Fibroblast of mammary gland (primary cell): ENCODE measurements at places on chromosomes 6 and 20.

DNA sequence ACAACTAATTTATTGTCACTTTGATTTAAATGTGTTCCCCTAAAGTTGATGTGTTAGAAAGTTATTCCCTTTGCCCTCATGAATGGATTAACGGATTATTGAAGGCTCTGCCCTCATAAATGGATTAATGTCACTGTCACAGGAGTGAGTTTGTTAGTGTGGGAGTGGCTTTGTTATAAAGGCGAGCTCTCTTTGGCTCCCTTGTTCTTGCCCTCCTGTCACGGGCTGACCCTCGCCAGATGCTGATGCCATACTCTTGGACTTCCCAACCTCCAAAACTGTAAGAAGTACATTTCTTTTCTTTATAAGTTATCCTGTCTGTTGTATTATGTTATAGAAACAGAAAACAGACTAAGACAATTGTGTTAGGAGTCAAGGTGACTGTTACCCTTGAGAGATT, 22.7 kb upstream of the POPDC3 start:
- DNase-seq: no peak

DNA sequence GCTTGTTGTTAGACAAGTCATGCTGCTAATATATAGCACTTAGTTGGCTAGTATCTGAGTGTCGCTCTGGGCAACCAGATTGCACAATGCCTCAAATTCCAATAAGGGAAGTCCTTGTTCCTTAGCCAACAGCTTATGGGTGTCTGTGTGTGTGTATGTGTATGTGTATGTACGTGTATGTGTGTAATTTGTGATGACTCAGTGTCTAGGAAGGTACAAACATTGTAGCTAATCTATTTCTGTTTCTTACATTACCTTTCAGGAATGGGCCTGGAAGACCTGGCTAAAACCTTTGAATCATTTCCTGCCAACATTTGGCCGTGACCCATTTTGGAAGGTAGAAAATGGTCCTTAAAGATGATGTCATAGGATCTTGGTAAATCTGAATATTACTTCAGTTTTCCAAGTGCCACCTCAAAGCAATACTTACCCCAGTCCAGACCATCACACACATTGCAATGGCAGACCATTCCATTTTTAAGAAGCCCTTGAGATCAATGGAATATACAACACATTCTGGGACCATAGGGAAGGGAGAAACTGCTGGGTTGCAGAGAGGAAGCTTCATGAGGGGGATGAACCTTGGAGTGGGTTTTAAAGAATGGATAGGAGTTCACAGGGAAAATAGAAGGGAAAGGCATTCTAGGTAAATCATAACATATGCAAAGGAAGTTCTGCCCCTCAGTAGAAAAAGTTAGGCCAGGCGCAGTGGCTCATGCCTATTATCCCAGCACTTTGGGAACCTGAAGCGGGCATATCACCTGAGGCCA, 25.1 kb downstream of the NEDD9 start:
- peak; percentile 97 for DNase-seq

GRCh38 chr20:17714597-17714996, 14.8 kb downstream of the BANF2 start:
- no peak for DNase-seq

- no peak for DNase-seq
Observed at GRCh38 chr20:53215166-53215565, 243.0 kb downstream of the TSHZ2 start.

DNA sequence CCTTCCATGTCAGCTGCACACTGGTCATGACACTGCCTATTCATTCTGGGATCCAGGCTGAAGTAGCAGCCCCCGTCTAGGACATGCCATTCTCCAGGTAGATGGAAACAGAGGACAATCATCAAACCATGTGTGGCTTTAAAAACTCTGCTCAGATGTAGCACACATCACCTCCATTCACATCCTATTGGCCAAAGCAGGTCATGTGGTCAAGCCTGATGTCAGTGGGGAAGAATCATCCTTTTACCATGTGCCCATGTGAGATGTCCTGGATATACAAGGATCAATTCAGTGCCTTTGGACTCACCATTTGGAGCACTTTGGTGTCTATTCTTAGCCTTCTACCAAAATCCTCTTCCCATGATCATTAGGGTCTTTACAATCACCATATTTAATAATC, 99.5 kb downstream of the CDC5L start:
- DNase-seq: peak; percentile 21

- DNase-seq: peak; percentile 50
Observed at GRCh38 chr6:16949716-16950115, 152.1 kb upstream of the STMND1 start.

GRCh38 chr20:6654513-6655252, 112.8 kb upstream of the BMP2 start:
- peak; percentile 27 for DNase-seq

DNA sequence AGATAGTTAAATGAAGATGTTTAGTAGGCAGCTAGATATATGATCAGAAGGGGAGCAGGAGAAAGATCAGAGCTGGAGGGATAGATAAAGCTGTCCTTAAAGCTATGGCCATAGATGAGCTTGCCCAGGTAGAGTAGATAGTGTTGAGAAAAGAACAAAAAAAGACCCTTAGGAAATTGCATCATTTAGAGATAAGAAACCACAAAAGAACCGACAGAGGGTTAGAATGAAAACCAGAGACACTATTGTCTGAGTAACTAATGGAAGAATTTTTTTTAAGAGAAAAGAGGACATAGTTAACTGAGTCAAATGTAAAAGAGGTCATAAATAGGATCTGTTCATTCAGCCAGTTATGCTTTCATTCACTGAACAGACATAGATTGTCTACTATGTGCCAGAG, 101.8 kb downstream of the TNFAIP3 start:
- DNase-seq: no peak

- DNase-seq: no peak
Observed at GRCh38 chr6:149327638-149328037, 10.1 kb downstream of the TAB2 start.

GRCh38 chr20:17766226-17766625, 66.5 kb downstream of the BANF2 start:
- DNase-seq: no peak

- DNase-seq: no peak
Observed at GRCh38 chr20:20241976-20242375, 125.9 kb upstream of the INSM1 start.

GRCh38 chr6:20952699-20953474, 418.6 kb downstream of the CDKAL1 start:
- peak; percentile 85 for DNase-seq

GRCh38 chr6:144675231-144675861, 390.2 kb downstream of the UTRN start:
- peak; percentile 31 for DNase-seq

DNA sequence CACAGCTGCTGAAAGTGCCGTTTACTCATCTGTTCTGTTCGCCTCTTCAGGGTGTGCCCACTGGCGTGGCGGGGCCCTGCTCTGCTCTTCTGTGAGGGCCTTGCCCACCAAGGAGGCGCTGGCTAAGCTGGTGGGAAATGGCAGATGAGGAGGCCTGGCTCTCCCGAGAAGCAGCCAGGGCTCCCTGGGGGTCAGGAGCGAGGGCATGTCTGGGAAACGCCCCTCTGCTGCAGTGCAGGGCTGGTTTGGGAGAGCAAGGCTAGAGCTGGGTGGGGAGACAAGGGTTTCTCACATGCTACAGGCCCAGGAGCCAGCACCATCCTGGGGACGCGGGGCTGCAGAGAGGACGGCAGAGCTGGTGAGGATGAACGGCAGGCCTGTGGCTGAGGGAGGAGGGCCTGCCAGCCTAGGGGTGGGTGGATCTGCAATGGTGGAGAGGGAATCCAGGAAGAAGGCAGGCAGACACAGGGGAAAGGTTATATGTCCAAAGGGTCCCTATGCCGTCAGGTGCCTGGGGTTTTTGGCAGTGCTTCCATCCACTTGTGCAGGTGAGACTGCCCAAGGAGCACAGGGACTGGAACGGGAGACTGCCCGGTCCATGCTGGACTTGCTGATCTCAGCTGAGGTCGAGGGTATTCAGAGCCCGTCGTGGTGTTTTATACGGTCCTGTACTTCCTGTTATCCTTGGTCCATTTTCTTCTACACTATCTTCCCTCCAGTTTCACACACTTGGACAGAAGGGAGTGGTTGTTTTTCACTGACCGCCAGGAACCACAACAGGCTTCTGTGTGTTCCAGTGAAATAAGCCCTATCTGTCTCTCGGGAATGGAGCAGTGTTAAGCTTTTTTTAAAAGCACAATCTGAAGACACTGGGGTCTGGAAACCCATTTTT, 119.2 kb downstream of the SYCP2 start:
- DNase-seq: no peak

DNA sequence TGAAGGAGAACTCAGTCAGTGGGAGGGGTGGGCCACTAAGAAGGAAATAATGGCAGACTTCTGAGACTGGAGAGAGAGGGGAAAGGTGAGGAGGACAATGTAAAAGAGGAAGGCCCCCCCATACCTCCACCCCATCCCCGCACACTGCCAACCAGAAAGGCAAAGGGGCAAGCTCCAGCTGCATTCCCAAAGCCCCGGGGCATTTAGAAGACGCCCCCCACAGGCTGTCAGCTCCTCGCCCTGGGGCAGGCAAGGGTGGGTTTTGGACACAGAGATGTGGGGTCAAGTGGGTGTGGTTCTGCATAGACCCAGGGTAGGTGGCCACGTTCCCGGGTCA, 20.8 kb upstream of the SLC22A7 start:
- DNase-seq: no peak

DNA sequence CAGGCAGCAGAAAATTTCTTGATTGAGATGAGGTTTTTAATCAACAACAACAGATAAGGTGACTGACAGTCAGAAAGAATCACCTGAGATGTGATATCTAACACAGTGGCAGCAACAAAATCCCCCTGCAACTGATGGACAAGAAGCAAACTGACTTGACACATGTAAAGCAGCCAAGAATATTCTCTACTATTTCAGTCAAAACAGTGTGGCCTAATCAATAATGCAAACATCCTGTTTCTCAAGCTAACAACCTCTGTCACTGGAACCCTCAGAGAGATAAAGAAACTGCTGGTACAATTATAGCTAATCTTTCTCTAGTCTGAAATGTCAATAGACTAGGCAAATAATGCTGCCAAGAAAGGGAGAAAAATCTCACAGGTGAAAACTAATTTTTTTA, 4.6 kb upstream of the CGA start:
- no peak for DNase-seq

- no peak for DNase-seq
Observed at GRCh38 chr6:42293386-42293977, 75.8 kb upstream of the MRPS10 start.

- DNase-seq: no peak
Observed at GRCh38 chr6:113340371-113340770, 516.8 kb upstream of the MARCKS start.

DNA sequence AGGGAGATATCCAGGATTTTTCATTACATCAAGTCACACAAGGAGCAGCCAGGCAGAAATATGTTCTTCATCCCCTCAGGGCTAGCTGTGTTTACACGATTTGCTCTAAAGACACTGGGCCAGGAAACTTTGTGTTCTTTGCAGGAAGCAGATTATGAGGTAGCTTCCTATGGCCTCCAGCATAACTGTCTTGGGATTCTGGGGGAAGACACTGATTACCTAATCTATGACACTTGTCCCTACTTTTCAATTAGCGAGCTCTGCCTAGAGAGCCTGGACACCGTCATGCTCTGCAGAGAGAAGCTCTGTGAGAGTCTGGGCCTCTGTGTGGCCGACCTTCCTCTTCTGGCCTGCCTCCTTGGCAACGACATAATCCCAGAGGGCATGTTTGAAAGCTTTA, 11.2 kb downstream of the FAM120B start:
- no peak for DNase-seq

- DNase-seq: peak; percentile 84
Observed at GRCh38 chr6:101445527-101445926, 52.0 kb downstream of the GRIK2 start.

DNA sequence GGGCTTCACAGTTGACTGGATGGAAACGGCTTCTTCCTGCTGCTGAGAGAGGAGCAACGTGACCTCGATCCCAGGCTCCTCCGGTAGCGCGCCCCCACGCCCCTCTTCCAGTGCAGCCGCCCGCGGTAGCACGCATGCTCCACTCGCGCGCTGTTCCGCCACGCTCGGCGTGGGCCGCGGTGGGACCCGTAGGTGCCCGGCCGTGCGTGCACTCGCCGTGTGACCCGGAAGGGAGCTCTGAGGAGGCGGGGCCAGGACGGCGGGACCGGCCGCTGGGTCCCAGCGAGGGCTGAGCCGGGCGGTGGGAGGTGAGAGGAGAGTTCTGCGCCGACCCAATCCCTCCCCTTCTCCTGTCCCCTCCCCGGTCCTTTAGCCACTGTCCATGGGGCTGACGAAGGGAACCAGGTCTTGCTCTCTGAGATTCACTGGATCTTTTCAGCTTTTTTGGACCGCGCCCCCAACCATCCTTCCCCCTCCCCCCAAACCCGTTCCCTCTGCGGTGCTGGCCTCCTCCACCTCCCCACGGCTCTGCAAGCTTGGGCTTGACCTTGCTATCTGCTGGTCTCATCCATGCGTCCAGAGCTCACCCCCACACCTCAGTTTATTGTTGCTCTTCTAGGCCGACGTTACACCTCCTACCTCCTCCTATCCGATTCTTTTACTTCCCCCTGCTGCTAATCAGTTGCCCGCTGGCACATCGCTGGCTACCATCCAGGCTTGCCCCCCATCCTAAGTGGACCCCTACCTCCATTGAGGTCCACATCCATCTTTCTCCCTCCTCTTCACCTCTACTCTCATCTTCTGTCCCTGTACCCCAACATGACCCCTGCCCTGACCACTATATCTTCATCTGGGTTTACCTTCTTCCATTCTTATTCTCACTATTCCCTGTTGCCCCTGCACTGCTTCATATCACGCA, at the start of gene CUL9:
Gene CUL9, plus strand, starts transcription at position 255 of the 919 bp plus-strand sequence. CDS start 2,115 bp downstream, outside the sequence.
- DNase-seq: peak; percentile 58

DNA sequence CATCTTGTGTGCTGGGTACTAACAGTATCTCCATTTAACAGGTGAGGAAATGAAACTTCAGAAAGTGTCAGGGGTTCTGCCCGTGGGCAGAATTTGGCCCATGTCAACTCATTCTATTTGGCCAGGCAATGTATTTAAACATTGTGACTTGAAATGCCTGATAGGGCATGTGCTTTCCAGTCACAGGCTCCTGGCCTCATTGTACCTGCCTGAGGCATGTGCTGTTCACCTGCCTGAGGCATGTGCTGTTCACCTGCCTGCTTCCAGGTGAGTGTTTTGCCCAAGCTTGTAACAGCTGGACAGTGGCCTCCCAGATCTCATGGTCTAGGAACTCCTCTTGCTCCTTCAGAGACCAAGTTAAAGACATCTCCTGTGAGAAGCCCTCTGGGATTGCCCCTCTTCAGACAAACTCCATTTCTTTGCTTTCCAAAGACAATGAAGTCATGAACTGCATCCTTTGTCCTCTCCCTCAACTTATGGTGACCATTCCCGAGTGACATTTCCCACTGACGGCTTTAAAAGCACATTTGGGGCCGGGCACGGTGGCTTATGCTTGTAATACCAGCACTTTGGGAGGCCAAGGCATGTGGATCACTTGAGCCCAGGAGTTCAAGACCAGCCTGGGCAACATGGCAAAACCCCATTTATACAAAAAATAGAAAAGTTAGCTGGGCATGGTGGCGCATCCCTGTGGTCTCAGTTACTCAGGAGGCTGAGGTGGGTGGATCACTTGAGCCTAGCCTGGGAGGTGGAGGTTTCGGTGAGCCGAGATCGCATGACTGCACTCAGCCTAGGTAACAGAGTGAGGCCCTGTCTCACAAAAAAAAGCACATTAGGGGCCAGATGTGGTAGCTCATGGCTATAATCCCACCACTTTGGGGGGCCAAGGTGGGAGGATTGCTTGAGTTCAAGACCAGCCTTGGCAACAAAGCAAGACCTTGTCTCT, 48.7 kb downstream of the BCAS4 start:
- DNase-seq: no peak

- DNase-seq: no peak
Observed at GRCh38 chr6:140069576-140069975, 695.1 kb upstream of the CITED2 start.
